ENCODE measurements at places on chromosomes 6 and 20.

- DNase-seq, result no peak
Observed at GRCh38 chr20:60058879-60059278, 100.7 kb downstream of the CDH26 start.

DNA sequence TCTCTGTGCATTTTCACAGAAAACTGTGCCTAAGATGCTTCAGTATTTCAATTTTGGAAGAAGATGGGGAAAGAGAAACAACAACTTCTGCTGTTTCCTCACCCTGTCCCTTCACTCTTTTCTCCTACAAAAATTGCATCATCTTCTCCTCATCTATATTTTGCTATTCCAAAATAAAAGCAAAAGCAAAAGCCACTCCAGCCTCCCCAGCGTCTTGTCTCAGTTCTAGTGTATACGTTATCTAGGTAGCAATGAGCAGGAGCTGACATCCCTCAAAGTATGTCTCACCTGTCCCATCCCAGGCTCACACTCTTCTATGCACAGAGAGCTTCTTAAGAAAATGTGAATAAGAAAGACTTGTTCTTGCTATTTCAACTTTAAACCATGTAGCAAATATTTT lies 163.8 kb upstream of the TAB2 start:
- DNase-seq, result no peak

DNA sequence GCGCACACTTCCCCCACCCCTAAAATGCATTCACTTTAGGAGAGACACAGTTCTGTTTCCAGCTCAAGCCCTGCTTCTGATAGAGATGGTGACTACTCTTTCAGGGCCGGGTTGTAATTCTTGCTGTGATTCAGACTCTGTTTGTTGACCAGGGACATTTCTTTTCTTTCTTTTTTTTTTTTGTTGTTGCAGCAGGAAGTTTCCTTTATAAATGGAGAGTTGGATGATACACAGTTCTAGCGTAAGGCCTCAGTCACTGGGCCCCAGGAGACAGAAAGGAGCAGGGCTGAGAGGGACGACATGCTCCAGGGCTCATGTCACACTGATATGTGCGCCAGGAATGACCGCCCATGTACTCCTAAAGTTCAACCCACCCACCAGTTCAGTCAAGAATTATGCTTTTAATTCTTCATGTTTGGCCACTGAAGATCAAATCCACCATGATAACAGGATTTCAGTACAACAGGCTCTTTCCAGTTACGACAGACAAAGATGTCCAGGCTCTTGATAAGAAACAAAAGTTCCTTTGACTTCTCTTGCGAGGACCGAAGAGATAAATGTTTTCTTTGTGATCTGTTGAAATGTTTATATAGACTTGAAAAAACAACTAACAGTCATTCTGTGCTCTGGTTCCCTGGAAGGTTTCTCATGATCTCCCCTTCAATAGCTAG lies 142.5 kb downstream of the CD164 start:
- DNase-seq, result no peak

DNA sequence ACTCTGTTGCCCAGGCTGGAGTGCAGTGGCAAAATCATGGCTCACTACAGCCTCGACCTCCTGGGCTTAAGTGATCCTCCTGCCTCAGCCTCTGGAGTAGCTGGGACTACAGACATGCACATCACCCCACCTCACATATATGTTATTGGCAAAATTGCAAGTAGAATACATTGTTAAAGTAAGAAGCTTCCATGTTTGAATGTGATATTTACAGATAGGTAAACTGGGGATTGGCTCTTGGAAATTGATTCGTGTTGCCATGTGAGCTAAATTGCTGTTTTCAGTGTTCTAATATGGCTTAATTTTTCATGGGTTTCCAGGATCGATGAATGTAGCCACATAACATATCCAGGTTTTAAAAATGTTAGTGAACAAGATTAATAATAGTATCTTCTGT lies 149.0 kb upstream of the ZNF217 start:
- DNase-seq, result no peak

DNA sequence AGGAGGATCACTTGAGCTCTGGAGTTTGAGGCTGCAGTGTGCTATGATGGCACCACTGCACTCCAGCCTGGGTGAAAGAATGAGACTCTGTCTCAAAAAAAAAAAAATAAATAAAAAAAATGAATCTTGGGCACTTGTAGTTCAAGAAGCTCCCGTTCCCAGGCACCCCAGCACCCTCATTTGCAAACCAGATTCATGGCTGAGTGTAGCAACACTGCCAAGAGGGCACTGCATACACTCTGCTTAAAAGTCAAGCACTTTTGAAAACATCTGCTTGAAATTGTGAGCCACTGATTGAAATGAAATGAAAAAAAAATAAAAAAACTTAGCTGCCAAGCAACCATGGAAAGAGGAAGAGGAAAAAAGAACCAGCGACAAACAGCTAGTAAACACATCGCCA lies 124.7 kb upstream of the SASH1 start:
- no peak for DNase-seq

- no peak for DNase-seq
Observed at GRCh38 chr6:88443554-88443953, 277.4 kb upstream of the CNR1 start.

GRCh38 chr6:141488488-141488887 lies 644.2 kb upstream of the GJE1 start:
- no peak for DNase-seq

DNA sequence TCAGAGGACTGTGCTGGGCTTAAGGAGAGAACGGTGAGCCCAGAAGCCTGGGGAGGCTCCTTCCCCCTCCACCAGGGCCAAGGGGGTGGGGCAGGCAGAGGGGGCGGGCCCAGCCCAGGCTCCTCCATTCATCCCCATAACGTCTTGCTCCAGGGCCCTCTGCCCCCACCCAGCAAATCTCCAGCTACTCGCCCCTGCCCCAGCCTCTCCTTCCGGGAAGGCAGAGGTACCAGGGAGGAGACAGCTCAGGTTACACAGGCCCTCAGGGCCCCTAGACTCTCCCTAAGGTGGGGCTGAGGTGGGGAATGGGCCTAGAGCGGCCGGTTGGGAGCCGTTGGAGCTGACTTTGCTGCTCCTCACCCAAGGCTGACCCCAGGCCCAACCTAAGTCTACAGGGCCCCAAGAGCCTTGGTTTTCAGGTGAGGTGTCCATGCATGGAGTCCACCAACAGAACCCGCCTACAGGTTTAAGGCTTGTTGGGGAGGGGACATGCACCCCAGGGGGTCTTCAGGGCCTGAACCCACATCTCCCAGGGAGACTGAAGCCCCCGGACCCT lies 1.2 kb downstream of the LAMA5 start:
- DNase-seq, result no peak

DNA sequence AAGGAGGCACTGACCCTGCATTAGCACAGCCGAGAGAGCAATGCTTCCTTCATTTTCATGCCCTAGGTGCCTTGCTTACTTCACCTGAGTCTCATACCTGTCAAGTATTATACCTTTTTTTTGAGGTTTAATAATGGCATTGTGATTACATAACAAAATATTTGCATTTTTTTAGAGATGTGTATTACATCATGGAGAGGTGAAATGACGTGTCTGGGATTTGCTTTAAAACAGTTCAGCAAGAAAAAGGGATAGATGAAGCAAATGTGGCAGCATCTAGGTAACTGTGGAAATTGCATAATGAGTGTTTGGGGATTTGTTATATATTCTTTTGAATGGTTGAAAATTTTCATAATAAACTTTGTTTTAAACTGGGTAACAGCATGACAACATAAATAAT lies 48.9 kb downstream of the NKX2-2 start:
- no peak for DNase-seq
